Left hindlimb (tissue), 1 donor: ENCODE measurements at places on chromosomes 3 and 15.

DNA sequence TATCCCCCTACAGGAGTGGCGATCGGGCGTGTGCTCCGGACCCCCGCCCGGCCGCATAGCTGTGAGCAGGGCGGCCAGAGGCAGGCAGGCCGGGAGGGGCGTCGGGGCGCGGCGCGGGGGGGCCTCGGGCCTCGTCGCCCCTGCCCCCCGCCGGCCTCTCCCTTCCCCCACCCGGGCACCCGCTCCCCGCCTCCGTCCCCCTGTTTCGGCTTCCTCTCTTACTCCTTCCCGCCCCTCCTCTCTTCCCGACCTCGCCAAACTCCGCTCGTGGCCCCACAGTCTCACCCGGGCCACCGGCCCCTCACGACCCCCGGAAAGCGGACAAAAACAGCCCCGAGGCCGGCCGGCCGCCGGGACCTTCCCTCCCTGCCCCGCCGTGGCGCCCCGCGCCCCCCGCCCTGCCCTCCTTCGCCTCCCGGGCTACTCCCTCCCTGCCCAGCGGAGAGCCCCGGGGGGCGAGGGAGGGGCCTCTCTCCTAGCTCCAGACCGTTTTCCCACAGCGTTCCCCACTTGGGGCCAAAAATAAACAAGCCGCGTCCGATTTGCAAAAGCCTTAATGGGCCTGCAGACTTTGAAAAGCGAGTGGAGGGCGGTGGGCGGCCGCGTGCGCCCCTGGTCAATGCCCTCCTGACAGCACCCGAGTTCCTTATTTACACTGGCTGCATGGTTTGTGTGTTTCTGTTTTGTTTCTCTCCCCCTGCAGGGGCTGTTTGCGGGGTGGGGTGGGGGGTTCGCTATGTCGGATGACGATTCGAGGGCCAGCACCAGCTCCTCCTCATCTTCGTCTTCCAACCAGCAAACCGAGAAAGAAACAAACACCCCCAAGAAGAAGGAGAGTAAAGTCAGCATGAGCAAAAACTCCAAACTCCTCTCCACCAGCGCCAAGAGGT lies 1.0 kb downstream of the UBE2E1 start:
- peak; percentile 66 for DNase-seq

- DNase-seq = no peak
These were observed 1046.3 kb downstream of the ROBO2 start for GRCh38 chr3:78086150-78086549.

- DNase-seq = no peak
These were observed 16.2 kb downstream of the RBP2 start for GRCh38 chr3:139460076-139460475.

DNA sequence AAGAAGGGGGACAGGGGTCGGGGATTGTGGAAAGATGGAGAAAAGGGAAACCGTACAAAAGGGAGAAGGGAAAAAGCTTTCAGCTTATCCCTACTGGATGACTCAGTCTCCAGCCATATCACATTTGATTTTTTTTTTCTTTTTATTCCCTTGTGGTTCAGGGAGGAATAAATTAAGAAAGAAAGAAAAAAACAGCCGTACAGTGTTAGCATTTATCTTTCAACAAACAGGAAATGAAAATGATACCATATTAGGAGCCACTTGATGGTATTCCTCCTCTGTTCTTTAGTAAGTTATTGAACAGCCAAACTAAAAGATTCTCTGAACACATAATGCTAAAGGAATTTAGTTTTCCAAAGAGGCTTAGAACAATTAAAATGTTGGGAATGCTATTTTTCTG lies 594.4 kb downstream of the FOXP1 start:
- DNase-seq = no peak

GRCh38 chr3:196192524-196193051 lies 18.6 kb downstream of the ZDHHC19 start:
- DNase-seq = no peak

GRCh38 chr3:31442755-31443154 lies 90.0 kb upstream of the STT3B start:
- no peak for DNase-seq

DNA sequence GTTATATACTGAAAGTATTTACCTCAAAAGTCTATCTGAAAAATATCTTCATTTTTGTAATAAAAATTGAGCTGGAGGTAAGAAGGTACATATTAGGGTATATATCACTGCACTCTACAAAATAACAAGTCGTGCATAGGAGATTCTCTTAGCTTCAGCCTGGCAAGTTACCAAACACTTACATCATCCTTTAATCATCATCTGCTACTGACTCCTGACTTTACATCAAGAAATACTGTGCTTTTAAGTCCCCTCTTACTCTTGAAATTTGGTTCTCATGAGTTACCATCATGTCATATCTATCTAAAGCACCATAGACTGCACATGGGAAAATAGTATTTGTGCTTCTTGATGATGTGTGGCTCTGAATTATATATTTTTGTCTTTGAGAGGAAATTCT lies 50.8 kb downstream of the LYSMD4 start:
- DNase-seq = no peak

DNA sequence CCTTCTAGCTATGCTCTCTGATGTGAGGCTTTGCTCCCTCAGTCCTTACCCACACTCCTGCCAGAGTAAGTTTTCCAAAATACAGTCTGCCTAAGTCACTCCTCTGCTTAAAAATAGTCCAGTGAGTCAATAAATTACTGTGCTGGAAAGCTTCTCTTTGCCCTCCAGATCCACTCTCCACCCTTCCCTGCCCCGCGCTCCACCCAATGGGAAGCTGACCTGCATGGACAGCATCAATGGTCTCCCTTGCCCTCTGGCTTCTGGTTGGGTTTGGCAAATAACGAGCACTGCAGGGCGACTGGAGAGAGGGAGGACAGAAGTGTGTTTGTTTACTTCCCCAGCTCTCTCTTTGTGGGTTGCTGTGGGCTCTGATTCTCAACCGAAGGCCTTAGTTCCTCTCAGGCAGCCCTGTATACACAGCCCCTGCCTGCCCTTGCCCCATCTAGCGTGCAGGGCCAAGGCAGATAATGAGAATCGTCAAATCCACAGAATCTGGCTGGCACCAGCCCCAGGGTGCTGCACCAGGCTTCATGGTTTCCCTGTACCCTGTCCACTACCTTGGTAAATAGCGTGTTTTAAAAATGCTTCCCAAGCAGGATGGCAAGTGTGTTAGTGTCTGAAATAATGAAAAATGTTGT lies 110.4 kb downstream of the ADAMTSL3 start:
- DNase-seq = no peak

GRCh38 chr3:155747946-155748290 lies 3.0 kb upstream of the PLCH1 start:
- DNase-seq = no peak

DNA sequence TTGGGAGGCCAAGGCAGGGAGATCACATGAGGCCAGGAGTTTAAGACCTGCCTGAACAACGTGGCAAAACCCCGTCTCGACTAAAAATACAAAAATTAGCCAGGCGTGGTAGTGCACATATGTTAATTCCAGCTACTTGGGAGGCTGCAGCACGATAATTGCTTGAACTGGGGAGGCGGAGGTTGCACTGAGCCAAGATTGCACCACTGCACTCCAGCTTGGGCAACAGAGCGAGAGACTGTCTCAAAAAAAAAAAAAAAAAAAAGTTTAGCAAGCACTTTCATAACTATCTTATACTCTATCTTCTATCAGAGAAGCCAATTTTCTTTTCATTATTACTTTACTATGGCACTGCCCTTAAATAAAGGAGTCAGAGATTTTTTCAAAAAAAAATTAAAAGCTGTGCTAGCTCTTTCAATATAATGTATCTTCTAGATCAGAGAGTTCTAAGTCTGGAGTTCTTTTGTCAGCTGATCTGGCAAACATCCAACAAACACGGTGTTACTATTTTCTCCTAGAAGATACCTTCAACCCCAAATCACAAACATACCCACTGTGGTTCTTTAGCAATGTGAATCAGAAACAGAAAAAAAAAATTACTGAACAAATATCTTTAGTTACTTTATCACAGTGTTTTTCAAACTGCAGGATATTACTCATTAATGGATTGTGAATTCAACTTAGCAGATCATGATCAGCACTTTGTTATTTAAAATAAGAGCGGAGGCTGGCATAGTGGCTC lies 3.0 kb downstream of the ZNF770 start:
- no peak for DNase-seq

DNA sequence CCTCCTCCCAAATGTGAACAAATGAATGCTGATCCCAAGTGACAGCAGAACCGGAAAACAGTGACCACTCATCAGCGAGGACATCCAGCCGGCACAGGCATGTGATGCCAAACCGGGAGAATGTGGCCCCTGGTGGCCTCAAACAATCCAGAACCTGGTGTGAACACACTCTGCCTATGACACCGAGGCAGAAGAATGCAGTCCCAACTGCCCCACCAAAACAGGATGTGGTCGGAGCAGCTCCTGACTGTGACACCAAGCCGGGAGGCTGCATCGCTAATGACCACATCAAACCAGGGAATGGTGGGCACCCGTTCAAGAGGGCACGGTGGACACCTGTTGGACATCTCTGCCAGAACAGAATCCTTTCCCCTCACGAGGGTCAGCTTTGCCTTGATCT lies 15.4 kb downstream of the SCN5A start:
- DNase-seq = no peak

GRCh38 chr3:35724106-35724505 lies 84.8 kb downstream of the ARPP21 start:
- DNase-seq = no peak

- DNase-seq = no peak
These were observed 144.3 kb downstream of the TJP1 start for GRCh38 chr15:29677871-29678461.

DNA sequence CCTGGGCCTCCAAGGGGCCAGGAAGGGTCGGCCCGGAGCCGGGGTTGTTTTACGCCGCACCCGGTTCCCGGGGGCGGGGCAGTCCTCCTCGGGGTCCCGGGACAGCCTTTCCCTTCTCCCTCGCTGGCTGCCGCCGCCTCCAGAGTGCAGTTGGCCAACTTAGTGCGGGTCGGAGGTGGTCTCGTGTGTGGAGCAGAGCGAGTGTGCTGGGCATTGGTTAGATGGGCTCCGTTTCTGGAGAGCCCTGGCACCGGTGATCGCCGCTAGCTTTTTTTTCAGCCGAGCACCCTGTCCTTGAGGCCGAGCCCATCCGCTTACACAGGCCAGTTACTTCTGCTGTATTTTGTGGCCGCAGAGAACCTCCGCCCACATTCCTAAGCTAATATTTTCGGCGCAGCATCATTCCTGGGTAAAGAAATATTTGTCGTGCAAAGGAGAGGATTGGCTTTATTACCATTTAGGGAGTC lies 585 bp downstream of the KIF23 start:
- peak; percentile 65 for DNase-seq

GRCh38 chr15:31300208-31300661 lies 26.4 kb upstream of the KLF13 start:
- peak; percentile 66 for DNase-seq

DNA sequence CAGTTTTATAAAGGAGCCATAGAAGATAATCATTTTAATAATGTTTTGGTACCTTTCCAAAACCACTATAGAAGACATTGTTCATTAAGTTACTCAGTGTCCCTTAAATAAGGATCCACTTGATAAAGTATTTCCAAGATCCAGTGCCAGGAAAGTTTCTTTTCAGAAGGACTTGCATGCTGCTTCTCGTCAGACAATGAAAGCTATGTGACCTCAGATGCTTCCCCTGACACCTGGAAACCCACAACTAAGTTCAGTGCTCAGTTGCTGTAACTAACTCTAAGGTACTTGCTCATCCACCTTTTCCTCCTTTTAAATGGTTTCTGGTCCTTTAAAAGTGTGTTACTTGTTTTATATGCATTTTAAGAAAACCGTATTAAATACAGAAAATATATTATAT lies 7.3 kb downstream of the SSR3 start:
- DNase-seq = no peak

DNA sequence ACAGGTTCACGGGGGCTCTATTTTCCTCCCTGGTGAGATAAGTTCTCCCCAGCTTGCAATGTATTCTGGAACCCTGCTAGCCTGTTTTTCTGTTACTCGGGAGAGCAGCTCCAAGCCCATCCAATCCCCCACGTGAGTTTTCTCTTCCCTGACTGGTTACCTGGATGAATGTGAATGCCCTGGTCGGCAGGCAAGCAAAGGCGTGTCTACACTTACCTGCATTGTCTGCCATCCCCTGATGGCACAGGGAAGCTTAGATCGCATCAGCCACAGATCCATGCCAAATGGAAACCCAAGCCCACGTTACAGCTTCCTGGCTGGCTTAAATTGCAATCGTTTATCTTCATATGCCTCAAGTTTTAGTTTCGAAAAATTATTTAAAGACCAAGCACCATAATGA lies 149.9 kb downstream of the FOXP1 start:
- DNase-seq = no peak

- DNase-seq = no peak
These were observed 11.6 kb downstream of the ETV5 start for GRCh38 chr3:186097317-186097662.

GRCh38 chr15:93035092-93035915 lies 53.7 kb downstream of the RGMA start:
- DNase-seq = no peak

- DNase-seq = no peak
These were observed 63.7 kb downstream of the ZIC1 start for GRCh38 chr3:147472846-147473245.

DNA sequence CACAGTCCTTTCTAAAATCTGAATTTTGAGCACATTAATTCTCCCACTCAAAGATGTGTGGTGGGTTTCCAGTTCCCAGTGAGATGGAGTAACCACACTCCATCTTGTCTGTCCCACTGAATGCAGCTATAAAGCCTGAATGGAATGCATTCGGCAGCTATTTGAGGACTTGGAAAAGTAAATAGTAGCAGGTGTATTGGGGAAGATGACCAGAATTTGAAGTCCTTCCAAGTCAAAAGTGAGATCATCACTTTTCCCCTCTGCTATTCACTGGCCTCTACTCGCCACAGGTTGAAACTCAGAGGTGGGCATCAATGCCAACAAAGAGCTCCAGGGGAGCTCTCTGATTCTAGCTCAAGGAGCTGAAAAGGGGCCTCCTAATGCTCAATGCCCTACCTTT lies 8.1 kb upstream of the GNB5 start:
- DNase-seq = no peak

GRCh38 chr3:95926904-95927501 lies 887.4 kb upstream of the EPHA6 start:
- DNase-seq = no peak

GRCh38 chr15:60715859-60716258 lies 236.9 kb upstream of the ICE2 start:
- no peak for DNase-seq

DNA sequence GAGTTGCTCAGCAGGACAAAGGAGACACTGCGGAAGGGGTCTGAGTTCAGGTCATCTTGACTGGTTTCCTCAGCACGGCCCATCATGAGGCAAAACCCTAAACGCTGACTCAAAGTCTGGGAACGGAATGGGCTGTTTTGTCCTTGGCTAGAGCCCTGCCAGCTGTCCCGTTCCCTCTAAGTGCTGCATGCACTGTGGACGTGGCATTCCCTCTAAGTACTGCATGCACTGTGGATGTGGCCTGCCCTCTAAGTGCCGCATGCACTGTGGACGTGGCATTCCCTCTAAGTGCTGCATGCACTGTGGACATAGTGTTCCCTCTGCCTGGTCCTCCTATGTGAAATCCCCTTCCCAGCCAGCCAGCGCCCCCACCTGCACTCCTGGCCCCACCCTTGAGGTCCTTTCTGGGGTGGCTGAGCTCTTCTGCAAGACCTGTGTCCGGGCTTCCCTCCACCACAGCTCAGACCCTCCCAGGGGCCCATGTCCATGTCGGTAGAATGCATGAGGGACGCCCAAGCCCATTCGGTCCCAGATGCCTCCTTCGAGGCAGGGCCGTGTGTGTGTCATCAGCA lies 36.7 kb downstream of the TM2D3 start:
- no peak for DNase-seq

GRCh38 chr3:197882586-197882985 lies 67.4 kb upstream of the RPL35A start:
- no peak for DNase-seq

- no peak for DNase-seq
These were observed 12.7 kb downstream of the TAGLN3 start for GRCh38 chr3:112011376-112011940.
